ENCODE measurements at places on chromosomes 6 and 20.

- DNase-seq, result no peak
Measured at GRCh38 chr6:110563711-110564110, 87.3 kb upstream of the SLC22A16 start.

- no peak for DNase-seq
Measured at GRCh38 chr6:117448011-117448410, 22.3 kb upstream of the ROS1 start.

- DNase-seq, result no peak
Measured at GRCh38 chr6:109770047-109770446, 79.0 kb downstream of the FIG4 start.

- no peak for DNase-seq
Measured at GRCh38 chr6:144753023-144753705, 468.0 kb downstream of the UTRN start.

GRCh38 chr6:52125139-52125538 lies 37.7 kb upstream of the PKHD1 start:
- no peak for DNase-seq

DNA sequence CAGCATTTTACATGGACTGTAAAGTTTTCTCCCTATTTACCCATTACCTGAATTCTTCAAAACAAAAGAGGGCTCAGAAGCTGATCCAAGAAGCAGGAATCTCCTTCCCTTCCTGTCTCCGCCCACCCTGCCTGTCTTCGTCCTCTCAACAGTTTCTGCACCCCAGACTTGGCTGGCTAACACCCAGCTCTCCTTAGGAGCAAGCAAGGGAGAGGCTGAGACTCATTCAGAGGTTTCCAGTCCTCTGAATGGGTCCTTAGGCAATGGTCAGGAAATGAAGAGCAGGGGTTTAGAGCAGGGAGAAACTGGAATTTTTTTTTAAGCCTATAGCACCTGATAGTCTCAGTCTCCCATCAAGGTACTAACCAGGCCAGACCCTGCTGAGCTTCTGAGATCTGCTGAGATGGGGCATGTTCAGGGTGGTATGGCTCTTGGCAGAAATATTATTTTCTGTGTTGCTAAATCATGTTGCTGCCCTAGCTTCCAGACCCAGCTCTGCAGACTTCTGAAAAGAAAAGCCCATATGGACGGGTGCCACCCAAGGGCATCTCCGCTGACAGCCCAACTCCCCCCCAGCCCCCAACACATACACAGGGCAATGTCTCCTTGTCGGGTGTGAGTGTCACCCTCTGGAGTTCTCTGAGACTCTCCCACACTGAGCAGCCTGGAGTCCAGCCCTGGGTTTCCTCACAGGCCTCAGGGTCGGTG lies 74.6 kb upstream of the CD93 start:
- DNase-seq, result no peak

DNA sequence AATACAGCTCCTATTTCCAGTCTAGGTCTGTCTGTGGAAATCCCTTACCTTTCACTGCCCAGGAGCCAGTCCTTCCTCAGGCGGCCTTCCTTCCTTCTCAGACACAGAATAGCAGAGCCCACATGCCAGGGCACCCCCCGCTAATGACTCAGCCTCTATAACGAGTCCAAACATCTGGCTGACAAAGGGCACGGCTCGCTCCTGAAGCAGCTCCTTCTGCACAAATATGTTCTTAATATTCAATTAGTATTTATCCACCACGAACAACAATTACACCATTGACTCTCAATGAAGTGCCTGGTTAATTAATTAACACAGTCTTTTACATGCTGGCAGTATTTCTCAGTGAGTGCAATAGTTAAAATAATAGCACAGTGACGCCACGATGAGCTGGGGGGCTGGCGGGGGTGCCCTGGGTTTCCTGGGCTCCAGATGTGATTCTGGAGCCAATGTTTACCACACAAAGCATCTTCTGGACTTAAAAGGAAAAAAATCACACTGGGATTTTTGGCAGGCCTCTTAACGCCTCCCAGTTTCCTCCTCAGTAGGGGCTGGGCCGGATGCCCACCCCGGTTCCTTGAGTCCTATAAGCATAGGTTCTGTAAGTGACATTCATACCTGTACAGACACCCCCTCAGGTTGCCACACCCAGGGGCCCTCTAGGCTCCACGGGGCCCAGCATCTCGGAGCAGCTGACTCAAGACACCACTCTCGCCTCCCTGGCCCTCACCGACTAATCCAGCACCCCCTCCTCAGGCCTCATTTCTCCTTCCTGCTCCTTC lies 158.6 kb upstream of the MLN start:
- no peak for DNase-seq

DNA sequence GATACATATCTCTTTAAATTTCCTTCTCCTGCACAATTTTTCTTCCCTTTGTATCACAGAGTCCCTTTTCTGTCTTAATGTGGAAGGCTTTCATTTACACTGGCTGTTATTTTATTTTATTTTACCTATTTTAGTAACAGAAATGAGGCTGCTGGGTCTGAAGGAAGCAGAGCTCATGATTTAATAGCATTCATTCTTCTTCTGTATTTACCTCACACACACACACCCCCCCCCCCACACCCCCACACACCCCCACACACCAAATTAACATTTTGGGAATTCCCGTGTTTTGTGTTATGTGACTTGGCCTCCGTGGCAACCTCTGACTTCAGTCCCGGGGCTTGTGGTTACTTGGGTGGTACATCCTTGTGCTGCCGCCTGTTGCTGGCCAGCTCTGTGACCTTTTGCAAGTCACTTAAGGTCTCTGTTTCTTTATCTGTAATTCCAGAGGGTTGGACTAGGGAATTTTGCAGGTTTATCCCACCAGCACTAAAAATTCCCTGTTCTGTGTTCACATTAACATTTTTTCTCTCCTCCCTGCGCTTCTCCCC lies 108.8 kb downstream of the TIAM2 start:
- no peak for DNase-seq

DNA sequence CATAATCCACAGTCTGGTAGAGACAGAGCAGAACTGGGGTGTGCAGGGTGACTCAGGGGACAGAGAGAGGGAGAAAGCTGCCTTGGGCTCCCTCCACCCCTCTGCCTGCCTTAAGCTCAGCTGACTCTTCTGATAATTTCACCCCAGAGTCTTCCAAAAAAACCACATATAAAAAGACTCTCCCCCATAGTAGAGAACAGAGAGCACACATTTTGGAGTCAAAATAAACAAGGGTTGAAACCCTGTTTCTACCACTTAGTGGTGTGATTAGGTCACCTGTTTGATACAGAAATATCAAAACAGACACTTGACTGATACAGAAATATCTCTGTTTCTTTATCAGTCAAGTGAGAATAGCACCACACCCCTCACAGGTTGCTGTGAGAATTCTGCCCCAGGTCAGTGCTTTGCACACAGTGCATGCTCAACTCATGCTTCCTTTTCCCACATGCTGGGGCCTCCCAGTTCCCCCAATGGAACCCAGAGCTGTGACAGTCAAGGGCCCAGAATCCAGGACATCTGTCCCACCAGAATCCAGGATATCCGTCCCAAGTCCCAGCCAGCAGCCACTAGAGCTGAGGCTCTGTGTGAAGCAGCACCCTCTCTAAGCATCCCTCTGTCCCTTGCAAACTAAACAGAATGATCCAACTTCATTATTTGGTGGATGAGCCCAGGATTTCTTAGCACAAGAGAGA lies 1.2 kb downstream of the TREML2 start:
- DNase-seq, result no peak

GRCh38 chr6:165751486-165751885 lies 88.4 kb upstream of the PDE10A start:
- DNase-seq, result no peak

- no peak for DNase-seq
Measured at GRCh38 chr20:58986968-58987517, 6.0 kb downstream of the NELFCD start.

GRCh38 chr6:155936551-155936950 lies 480.9 kb upstream of the NOX3 start:
- DNase-seq, result no peak

- no peak for DNase-seq
Measured at GRCh38 chr6:115524821-115525220, 535.9 kb downstream of the FRK start.

GRCh38 chr6:25137480-25137879 lies 141.7 kb upstream of the CARMIL1 start:
- DNase-seq, result no peak

GRCh38 chr20:19812056-19812455 lies 54.0 kb downstream of the RIN2 start:
- DNase-seq, result no peak

- no peak for DNase-seq
Measured at GRCh38 chr20:50320901-50321796, 130.5 kb downstream of the CEBPB start.

DNA sequence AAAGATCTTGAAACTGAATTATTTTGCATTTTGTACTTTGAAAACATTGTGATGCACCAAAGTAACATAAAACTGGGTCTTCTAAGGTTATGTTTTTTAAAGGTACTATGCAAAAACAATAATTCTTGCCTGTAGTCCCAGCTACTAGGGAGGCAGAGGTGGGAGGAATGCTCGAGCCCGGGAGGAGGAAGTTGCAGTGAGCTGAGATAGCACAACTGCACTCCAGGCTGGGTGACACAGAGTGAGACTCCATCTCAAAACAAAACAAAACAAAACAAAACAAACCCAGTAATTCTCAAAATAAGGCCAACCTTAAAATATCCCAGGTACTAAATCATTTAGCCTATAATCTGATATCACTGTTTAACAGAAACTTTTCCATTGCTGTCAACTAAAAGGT lies 269.6 kb downstream of the KHDC1L start:
- no peak for DNase-seq

- no peak for DNase-seq
Measured at GRCh38 chr6:145643760-145644159, 91.6 kb downstream of the EPM2A start.

DNA sequence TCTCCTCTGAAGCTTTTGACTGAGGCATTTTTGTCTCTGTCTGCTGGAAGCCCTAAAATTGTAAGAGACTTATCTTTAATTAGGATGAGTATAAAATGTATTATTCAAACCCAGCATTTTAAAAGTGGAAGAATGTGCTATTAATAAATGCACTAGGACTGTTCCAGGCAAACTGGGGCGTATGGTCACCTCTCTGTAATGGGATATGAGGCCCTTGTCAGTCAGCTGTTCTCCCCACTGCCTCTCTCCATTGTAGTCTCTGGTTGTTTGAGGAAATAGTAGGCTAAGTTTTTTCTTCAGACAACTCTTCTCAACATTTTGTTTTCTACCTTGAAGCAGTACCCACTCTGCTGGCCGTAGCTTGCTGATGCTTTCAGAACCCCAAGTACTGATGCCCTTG lies 14.3 kb upstream of the DEF6 start:
- peak; percentile 0 for DNase-seq

- DNase-seq, result no peak
Measured at GRCh38 chr20:8631271-8631670, 437.6 kb upstream of the PLCB4 start.

- DNase-seq, result no peak
Measured at GRCh38 chr6:106787327-106788196, 158.2 kb downstream of the QRSL1 start.

DNA sequence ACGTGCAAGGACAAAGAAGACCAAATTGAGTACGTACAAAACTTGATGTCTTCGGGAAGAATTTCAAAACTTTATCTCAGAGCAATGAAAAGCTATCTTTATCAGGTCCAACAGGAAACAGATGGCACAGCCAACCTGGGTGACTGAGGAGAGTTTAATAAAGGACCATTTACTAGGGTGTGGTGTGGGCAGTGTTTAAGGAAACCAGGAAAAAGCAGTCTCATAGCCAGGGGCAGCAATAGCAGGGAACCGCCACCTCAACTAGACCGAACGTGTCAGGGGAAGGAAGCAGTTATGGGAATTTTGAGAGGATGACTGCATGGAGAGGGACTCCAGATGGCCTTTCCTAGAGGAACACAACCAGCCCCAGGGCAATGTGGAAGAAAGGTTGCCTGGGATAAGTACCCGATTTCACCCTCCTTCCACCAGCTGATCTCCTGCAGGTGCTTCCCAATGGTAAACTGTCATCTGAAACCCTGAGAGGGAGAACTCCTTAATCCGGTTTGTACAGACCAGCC lies 15.2 kb upstream of the TAAR5 start:
- no peak for DNase-seq

- DNase-seq, result no peak
Measured at GRCh38 chr6:131125431-131125830, 9.8 kb upstream of the AKAP7 start.

GRCh38 chr6:162854228-162854627 lies 126.5 kb downstream of the PACRG start:
- no peak for DNase-seq

- DNase-seq, result no peak
Measured at GRCh38 chr6:33113755-33114154, 38.0 kb downstream of the HLA-DPB1 start.

DNA sequence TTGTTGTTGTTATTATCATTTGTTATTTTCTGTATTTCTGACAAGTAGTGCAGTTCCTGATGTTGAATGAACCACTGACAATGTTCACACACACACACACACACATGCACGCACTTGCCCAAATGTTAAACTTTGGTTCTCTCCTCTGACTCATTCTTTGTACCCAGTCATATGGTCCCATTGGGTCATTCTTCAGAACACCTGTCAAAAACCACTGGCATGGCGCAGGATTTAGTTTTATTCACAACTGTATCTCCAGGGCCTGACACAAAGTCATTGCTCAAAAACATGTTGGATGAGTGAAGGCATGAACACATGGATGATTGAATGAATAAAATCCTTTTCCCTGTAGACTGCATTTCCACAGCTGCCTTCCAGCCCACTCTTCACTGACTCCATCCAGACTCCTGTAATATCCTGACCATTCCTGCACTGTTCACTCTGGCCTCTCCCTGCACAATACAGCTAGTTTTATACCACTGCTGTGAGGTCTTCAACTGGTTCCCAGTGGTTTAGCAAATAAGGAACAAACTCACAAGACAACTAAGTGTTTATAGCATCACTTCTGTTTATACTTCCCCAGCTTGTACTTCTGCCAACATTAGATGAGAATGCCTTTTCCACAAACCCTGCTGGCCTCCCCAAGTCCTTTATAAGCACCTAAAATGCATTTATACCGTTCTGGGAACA lies 6.9 kb upstream of the CST11 start:
- no peak for DNase-seq

GRCh38 chr20:36634342-36634741 lies 11.7 kb downstream of the SLA2 start:
- DNase-seq, result no peak

DNA sequence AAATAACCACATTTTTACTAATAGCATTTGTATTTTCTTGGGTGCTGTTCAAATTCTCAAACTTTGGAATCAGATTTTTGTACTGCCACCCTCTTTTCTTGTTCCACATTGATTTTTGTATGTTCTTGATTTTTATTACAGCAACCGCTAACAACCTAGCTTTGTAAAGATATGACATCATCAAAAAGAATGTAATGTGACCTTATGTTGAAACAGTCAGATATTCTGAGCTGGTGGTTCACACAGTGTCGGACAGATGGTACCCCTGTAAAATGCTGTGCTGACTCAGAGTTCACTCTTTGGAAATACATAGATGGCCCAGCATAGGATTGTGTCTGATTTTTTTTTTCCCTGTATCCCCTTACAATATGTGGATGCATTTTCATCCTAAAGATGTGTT lies 118.9 kb downstream of the QKI start:
- DNase-seq, result no peak

GRCh38 chr6:11525468-11526155 lies 11.9 kb upstream of the TMEM170B start:
- DNase-seq, result no peak
